CD8-positive, alpha-beta T cell (primary cell): ENCODE measurements at places on chromosomes 5 and 9.

DNA sequence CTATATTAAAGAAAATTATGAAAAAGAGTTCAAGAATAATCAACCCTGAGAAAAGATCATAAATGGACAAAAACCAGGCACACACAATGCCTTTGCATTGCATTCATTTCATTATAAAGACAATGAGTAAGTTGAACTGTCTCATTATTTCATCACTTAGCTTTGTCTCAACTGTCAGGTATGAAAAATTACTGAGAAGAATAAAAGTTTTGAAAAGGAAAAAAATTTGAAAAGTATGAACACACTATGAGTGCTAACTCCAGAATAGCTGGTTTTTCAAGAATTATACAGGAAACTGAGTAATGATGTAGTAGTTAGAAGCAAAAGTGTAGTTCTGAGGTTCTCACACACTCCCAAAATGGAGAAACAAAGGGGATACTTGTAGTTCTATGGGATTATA lies 16.3 kb upstream of the ANXA1 start:
- no peak for DNase-seq

DNA sequence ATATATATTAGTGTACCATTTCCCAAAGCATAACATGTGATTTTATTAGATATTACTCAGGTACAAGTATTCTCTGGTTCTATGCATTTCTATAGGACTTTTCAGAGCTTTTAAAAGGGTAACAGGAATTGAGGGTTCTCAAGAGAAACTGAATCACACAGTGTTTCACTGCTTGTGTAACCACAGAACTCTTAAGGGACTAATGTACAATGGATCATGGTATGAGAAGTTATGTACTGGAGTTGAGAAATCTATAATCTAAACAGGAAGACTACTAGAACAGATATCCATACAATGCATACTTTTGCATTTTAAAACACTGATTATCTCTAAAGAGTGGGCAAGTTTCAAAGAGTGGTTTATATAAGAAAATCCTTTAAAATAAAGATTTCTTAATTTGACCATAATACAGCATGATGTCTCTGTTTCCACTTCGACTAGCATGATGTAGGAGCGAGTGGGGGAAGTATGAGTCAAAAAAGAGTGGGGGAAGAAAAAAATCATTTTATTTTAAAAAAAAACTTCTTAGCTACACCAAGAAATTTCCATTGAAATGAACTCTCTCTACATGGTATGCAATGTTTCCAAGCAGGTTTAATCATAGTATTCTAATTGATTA lies 183.5 kb downstream of the RFX3 start:
- no peak for DNase-seq

GRCh38 chr9:88280816-88281382 lies 107.3 kb upstream of the SPIN1 start:
- no peak for DNase-seq

DNA sequence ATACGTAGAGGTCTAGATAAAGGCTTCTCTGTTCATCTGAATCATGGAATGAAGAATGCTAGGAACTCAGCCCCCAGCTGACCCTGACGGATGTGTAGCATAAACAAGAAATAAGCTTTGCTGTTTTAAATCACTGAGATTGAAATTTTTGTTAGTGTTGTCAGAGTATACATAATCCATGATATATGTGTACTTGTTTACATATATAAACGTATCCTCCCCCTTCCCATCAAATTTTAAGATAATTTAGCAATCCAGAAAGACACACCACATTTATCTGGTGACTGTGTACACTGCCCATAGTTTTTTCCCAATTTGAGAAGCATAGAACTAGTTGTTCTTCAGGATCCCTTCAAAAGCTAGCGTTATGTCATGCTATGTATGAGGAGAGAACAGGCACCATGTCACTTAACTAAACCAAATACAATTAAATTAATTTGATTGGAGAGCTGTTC lies 80.8 kb upstream of the OSMR start:
- DNase-seq, result no peak

- no peak for DNase-seq
These were observed 69.3 kb downstream of the SH3RF2 start for GRCh38 chr5:146005723-146006122.

GRCh38 chr9:75855509-75855908 lies 35.0 kb upstream of the PCSK5 start:
- no peak for DNase-seq

DNA sequence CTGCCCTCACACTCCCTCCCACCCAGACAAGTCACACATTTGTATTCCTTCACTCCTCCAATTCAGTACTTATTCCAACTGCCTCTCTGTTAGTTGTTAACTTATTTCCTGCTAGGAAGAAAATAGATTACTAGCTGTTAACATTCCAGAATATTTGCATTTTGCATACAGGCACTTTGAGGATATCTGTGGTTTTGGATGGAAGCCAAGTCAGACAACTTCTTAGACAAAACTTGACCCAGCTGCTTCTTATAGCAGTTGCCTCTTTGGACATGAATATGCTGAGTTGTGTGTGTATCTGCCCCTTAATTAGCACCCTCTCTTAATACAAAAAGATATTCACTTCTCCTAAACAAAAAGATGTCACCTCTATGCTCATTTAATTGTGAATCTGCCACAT lies 1280.6 kb upstream of the ACO1 start:
- no peak for DNase-seq

GRCh38 chr9:81741103-81741502 lies 51.8 kb upstream of the TLE1 start:
- no peak for DNase-seq

GRCh38 chr5:120695368-120695880 lies 231.3 kb downstream of the PRR16 start:
- DNase-seq, result no peak

DNA sequence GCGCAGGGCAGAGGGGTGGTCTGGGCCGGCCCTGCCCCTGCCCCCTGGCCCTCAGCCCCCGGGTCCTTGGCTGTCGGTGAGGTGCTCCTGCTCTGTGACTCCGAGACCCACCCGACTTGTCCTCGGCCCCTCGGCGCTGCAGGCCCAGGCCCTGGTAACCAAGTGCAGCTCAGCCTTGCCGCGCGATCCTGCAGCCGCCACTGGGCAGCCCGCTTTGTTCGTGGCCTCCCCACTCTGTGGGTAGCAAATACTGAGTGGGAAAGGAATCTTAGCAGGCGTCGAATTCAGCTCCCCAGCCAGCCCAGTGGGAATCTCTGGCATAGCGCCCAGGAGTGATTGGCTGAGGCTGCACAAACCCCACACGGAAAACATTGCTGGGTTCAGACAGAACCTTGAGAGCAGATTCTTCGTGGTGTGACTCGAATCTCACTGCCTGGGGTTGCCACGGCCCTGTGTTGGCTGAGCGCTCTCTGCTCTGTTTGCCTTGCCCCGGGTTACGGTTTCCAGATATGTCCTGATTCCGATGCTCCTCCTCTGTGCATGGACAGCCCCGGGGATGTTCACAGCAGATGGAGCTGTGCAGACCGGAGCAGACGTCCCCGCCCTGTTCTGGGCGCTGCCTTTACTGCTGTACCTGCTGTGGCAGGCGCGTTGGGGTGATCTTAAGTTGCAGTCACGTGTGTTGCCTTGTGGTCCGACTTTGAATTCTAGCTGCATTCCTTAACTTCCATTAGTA lies 13.4 kb upstream of the EXOC3 start:
- DNase-seq, result no peak

DNA sequence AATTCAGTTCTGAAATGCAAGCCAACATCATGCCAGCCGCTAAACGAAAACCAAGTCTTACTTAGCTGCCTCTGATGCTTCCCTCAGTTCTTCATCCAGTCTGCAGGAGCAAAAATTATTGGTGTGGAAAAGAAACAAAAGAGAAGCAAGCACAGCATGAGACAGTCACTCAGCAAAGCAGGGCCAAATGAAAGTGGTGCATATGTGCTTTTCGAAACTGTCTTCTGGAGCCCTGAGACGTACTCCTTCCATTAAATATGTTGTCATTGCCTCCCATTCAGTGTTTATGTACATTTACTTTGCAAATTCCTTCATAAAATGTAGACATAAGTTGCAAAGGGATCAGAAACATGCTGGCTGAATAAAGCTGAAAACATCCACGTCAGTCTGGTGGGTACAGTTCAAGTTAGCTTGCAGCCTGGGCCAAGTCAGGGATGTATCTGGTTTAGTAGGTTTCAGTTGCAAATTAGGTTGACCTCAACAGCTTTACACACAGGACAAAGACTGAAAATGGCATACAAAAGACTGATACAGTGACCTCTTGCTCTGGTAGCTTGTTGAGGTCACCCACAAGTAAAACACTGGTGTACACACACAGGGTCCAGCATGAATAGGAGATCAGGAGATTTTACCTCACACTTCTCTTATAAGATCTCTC lies 139.7 kb upstream of the PCA3 start:
- DNase-seq, result no peak

DNA sequence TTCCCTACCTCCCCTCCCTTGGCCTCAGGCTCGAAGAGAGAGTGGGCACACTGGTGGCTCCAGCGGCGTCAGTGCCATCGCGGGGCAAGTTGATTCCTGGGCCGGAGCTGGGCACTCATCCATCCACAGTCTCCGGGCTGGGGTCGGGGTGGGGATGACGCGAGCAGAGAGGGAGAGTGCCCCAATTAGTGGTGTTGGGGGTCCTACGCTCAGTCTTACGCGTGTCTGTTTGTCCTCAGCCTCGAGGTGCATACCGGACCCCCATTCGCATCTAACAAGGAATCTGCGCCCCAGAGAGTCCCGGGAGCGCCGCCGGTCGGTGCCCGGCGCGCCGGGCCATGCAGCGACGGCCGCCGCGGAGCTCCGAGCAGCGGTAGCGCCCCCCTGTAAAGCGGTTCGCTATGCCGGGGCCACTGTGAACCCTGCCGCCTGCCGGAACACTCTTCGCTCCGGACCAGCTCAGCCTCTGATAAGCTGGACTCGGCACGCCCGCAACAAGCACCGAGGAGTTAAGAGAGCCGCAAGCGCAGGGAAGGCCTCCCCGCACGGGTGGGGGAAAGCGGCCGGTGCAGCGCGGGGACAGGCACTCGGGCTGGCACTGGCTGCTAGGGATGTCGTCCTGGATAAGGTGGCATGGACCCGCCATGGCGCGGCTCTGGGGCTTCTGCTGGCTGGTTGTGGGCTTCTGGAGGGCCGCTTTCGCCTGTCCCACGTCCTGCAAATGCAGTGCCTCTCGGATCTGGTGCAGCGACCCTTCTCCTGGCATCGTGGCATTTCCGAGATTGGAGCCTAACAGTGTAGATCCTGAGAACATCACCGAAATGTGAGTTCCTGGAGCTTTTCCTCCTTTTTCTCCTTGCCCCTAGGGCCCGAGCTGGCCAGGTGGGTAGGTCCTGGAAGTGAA lies 861 bp downstream of the NTRK2 start:
- no peak for DNase-seq

DNA sequence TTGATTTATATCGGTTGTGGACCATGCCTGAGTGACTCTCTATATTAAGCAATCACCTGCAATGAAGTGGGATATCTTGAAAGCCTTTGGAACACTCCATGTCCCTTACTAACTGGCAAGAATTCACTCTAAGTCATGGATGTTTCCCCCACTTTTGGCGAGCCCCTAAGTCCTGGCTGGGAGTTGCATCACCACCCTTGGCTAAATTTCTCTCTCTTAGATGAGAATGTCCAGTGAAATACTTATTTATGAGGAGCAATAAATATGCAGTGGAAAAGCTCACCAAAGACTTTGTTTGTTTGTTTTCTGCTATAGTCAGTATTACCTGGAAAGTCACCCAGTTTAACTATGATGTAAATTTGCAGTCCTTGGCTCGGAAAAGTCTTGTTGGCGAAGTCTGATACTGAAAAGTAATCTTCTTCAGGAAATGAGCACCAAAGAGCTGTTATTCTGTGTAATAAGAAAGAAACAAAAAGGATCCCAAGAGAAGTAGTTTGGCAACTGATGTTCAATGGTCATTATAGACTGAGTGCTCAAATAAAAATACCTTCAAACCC lies 333.8 kb downstream of the DMRT2 start:
- no peak for DNase-seq

DNA sequence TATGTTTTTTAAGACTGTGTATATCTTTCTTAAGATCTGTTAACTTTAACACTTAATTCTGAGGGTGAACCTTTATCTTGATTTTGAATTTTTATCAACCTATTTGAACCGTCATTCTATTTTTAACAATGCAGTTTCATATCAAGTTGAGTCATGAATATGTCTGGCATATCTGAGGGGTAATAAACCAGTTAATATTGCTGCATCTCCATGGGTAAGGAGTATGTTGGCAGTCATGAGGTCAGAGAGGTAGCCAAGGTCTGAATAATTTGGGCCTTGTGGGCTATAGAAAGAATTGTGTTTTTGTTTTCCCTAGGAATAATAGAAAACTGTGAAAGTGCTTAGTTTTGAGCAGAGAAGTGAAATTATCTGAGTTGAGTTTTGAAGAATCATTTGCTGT lies 419.0 kb downstream of the PLK2 start:
- DNase-seq, result no peak

GRCh38 chr5:178194026-178194425 lies 6.9 kb upstream of the GMCL2 start:
- no peak for DNase-seq

DNA sequence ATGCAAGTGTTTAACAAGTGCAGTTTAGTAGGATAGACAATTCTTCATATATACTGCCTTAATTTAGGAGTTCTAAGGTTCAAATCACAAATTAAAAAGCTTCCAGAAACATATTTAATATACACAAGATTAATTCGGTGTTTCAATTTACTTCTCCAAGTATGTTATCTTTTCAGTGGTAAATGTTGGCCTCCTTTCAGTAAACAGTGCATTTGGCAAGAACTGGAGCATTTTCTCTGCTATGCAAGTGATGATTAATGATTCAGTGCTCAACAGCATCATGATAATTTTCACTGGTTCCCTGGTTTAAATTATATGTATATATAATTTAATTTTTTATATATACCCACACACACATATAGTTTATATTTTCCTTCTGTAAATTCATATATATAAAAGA lies 541.7 kb downstream of the EFNA5 start:
- no peak for DNase-seq

- no peak for DNase-seq
These were observed 231.5 kb upstream of the PANK3 start for GRCh38 chr5:168810641-168811040.

GRCh38 chr9:70641631-70642030 lies 227.2 kb upstream of the KLF9 start:
- no peak for DNase-seq

GRCh38 chr9:122080986-122081385 lies 12.1 kb downstream of the TTLL11 start:
- DNase-seq, result no peak

DNA sequence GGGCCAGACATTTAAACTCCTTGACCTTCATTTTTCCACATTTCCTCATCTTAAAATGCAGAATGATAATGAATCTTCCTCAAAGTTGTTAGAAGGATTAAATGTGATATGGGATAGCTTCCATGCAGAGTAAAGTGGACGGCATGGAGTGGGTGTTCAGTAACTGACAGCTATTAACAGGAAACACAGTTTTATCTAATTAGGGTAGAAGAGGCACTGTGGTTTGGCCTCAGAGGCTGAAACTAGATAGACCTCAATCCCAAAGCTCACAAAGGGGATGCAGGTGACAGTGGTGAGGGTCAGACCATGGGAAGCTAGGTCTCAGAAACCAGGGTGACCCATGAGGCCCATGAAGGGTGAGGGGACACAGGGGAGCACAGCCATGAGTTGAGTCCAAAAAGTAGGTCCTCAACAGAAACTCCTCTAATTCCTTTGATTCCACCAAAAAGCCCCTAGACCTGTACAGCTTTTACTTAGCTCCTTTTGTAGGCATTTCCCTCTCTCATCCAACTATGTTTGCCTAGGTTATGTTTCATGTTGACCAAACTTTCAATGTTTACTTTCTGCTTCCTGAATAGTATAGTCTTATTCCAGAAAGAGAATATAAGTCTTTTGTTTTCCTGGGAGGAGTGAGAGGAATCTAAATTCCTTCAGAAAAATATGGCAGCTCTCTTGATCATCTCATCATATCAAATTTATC lies 27.9 kb upstream of the GLDC start:
- no peak for DNase-seq

- no peak for DNase-seq
These were observed 641.3 kb upstream of the KLF4 start for GRCh38 chr9:108130905-108131304.
